ENCODE measurements at places on chromosomes 6 and 20.

GRCh38 chr20:33359399-33360261 is 41.7 kb downstream of the CDK5RAP1 start:
- no peak for DNase-seq

DNA sequence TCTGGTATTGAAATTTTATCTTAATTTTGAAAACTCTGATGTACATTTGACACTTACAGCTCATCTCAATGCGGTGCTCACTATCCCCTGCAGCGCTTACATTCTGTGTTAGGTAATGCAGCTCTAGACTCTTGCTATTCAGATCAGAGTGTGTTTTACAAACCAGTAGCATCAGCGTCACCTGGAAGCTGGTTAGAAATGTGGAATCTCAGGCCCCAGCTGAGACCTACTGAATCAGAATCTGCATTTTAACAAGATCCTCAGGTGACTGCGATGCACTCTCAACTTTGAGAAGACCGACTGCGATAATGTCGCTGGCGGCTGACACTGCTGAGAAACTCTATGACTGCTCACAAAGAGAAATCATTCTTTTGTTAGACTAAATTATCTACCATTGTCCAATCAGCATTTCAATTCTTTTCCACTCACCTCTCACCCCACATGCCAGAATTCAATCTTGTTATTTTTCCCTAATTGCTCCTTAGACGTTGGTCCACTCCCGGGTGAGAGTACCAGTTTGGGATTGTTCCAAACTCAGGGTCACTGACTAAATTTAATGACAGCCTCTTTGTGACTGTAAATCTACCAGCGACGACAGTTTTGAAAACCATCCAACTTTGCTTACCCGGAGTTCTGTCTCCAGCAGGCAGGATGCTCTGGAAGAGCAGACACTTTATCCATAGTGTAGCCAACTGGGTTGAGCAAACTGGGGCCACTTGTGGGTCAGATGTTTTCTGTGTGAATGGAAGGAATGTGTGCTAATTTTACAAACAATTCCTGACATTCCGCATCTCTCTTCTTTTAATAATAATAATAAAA is 140.1 kb upstream of the BTBD3 start:
- DNase-seq: no peak

DNA sequence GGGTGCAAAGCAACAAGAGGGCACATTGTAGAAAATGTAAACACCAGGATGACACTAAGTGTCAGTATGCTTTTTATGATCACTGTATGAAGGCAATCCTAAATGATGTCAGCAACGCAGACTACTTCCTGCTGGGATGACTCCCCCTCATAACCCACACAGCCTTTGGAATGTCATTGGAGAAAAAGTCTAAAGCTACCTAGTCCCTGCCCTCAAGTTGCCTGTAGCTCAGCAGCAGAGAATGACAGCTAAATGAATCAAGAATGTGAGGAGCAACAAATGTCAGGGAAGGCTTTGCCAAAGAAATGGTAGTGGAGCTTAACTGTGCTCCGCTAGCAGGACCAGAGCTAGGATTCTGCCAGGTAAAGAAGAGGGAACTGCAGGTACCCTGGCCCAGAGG is 555.6 kb downstream of the CD83 start:
- DNase-seq: no peak

- DNase-seq: no peak
Measured at GRCh38 chr6:113405326-113406047, 451.7 kb upstream of the MARCKS start.

DNA sequence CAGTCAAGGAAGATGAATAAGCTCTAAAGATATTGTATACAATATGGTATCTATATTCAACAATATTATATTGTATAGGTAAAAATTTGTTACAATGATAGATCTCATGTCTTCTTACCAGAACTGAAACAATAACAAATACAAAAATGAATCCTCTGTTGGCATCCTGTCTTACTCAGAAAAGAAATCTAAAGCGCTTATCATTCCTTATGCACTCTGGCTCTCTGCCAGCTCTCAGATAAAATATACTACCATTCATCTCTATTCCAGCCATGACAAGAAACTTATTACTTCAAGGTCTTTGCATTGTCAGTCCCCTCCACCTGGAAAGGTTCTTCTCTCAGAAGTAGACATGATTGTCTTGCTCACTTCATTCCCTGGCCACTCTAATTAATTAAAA is 138.6 kb downstream of the THEMIS start:
- no peak for DNase-seq

- no peak for DNase-seq
Measured at GRCh38 chr20:43744966-43745730, 18.3 kb upstream of the GTSF1L start.

DNA sequence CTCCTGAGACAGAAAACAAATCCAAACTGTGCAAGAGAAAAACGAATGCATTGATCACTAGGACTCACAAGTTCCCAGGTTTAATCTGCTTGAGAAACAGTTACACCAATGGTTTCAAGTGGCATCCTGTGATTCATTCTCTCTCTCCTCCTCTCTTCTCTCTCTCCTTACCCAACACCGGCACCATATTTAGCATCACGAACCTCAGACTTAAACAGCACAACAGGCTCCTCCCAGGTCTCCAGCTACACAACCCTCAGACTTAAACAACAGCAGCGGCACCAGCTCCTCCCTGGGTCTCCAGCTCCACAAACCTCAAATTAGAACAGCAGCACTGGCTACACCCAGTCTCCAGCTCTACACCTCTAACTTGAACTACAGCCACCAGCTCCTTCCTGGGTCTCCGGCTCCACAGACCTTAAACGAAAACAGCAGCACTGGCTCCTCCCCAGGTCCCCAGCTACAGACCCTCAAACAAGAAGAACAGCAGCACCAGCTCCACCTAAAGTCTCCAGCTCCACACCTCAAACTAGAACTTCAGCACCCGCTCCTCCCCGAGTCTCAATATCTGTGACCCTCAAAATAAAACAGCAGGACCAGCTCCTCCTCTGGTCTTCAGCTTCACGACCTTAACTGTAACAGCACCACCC is 355.9 kb downstream of the PREX1 start:
- DNase-seq: no peak

DNA sequence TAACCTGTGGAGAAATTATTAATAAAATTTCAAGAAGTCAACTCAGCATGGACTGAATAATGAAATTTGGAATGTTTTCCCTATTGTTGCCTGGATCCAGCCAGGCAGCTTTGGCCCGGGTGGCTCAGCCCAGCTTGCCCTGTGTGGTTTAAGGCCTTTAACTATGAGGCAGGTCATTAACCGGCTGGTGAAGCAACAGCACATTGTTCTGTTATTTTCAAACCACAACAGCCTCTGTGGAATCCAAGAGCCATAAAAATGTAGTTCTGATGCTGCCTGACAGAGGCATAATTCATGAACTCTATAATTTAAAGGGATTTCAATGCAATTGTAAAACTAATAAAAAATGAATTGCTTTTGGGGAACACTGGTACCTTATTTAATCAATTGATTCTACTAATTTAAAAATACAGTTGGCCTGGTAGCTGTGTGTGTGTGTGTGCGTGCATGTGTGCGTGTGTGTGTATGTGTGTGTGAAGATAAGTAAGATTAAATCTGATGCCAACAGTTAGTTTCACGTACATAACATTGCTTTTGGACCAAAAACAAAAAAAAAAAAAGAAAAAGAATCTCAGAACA is 117.7 kb downstream of the RPS12 start:
- DNase-seq: no peak

DNA sequence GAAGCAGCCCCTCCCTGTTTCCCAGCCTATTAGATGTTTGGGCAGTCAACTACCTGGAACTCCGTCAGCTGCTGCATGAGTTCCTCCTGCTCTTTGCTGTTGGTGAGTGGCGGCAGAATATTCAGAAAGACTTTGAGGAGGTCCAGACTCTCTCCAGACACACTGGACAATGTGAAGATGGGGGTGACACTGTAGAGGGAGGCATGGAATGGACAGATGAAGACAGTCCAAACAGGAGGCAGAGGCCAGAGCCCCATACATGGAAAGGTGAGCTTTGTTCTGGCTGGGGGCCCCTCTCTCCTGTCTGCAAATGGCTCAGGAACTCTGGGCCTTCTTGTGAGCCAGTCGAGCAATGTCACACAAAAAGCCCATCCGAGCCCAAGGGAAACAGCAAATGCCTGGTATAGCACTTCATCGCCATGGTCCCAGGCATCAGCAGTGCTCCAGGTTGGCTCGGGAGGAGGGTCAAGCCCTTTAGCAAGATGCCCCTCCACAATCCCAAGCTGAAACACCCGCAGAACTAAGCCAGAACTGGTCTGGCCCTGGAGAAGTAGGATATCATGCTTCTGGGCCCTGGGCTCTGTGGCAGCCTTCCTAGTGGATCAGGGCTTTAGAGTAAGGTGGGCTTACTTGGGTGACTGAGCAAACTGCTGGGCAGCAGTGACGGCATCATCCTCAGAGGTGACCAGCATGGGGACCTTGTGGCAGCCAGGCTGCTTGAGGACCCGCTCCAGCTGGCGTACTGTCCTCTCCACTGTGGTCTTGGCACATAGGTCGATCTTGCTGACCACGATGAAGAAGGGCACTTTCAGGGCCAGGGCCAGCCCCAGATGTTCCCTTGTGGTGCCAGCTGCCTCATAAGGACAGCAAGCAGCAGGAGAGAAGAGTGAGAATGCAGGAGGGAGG is 4.9 kb downstream of the GTPBP2 start:
- DNase-seq: no peak

All from keratinocyte (primary cell).